Glutamatergic neuron (in vitro differentiated cells): ENCODE measurements at places on chromosomes 1 and 21. TPM values are rescaled to one million over a fixed set of nuclear protein-coding genes. Genes with fewer than 3 reads are reported as not detected.

GRCh38 chr1:206464456-206464964 is 5.8 kb upstream of the IKBKE start:
- DNase-seq = no peak

DNA sequence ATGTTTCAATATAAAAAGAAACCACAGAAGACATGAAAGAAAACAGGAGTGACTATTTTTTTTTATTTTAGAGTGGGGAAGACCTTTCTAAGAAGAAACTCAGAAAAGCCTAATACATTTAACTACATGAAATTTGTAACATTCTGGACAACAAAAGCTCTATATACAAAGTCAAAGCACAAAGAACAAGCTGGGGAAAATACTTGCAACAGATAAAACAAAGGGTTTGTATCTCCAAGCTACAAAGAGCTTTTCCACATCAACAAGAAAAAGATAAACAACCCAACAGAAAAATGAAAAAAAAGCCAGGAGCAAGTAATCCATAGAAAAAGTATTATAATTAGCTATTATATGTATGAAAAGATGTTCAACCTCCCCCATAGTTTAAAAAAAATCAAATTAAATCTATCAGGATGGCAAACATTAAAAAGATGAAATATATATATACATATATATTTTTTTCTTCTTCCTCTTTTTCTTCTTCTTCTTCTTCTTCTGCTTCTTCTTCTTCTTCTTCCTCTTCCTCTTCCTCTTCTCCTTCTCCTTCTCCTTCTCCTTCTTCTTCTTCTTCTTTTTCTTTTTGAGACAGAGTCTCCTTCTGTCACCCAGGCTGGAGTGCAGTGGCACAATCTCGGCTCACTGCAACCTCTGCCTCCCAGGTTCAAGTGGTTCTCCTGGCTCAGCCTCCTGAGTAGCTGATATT is 49.1 kb upstream of the EPS8L3 start:
- DNase-seq = no peak

- no peak for DNase-seq
These were observed 7.0 kb downstream of the DDOST start for GRCh38 chr1:20654104-20654690.

The RTCA gene
- 49.7 TPM for total RNA-seq

The OR1C1 gene
- not detected for total RNA-seq
